Activated T-helper 1 cell treated with anti-CD3 and anti-CD28 coated beads, Interleukin-2, amount 50 U/mL, for 16 hours (primary cell): ENCODE measurements at places on chromosomes 1 and 21.

DNA sequence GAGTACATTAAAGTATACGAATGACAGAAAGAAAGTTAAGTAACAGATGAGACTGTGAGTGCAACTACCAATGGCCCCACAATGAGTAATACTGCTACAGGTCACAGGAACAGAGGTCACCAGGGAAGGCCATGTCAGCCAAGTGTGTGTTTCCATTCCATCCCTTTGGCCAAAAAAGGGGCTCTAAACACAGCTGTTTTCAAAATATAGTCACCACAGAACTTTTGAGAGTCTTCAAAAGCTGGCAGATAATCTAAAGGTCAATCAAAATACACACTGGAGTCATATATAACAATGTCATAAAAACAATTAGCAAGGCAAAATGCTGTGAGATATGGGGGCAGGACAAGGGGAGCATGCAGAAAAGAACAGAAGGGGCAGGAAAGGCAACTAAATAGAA lies 10.2 kb downstream of the USP24 start:
- no peak for DNase-seq

DNA sequence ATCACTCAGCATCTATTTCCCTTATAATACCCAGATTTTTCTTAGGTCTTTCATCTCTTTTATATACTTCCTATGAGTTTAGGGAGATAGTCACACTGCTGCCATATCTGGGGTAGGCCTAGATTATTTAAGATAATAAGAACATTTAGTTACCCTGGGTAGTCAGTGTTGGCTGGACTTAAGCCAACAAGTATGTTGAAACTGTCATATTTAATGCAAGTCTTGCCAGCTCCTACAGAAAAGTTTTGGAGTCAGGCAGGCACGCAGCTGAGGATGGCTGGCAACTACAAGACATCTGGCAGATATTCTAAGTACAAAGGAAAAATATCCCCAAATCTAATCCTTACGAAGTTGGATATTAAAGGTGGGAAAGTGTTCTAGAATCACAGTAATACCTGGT lies 19.2 kb upstream of the DEPDC1 start:
- DNase-seq, result no peak

GRCh38 chr1:48785869-48786268 lies 9.2 kb upstream of the BEND5 start:
- DNase-seq, result no peak

GRCh38 chr1:229339520-229339919 lies 3.3 kb downstream of the CCSAP start:
- DNase-seq, result no peak

DNA sequence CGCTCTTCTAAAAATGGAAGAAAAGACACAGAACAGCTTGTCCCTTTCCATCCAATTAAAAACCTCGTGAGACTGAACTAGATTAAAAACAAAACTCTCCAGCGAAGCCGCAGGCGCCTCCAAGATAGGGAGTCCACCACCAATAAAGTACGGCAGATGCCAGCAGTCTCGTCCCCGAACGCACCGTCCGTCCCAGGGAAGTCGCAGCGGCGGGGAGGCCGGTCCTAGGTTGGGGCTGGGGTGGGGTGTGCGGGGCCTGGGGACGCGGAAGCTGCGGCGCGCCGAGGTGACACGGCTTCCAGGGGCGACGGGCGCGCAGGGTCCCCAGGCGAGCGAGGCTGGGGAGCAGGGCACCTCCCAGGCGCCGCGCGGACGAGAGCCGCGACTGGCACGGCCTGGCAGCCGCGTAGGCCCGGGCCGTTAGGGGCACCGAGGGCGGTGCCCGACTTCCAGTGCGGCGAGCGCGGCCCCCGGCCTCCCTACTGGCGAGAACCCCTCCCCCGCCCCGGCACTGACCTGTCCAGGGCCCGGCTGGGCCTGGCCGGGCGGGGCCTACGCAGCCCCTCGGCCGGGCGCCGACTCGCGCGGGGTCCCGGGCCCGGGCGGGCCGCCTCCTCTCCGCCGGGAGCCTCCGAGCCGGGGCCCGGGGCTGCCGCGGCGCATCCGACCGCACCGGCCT lies 28.3 kb upstream of the A3GALT2 start:
- peak; percentile 14 for DNase-seq

DNA sequence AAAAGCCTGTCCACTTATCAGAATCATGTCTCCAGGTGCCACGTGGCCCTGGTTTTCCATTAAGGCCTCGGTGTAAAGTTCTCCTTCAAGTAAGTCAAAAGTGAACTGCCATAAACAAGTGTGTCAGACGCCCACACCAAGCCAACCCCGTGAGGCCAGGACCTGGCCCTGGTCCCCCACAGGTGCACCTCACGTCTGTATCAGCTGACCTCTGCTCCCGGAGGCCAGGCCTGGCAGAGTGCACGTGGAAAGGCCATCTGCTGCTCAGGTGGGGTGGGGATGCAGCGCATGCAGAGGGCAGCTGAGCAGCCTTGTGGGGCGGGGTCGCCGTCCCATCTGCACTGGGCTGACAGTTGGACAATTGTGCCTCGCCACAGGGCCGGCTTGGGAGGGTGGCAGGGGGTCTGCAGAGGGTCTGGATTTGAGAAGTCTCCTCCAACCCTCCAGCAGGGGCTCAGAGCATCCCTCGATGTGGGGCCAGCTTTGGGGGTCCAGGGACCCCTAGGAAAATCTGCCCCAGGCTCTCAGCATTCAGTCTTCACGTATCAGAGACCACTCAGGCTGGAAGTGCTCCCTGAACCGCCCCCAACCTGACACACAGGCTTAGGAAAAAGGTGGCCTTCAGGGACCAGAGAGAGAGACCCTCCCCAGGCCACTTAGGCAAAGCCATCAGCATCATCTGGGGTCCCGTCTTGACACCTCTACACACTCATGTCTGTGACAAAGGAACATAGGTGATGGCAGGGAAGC lies 3.0 kb downstream of the SLC19A1 start:
- DNase-seq, result no peak

DNA sequence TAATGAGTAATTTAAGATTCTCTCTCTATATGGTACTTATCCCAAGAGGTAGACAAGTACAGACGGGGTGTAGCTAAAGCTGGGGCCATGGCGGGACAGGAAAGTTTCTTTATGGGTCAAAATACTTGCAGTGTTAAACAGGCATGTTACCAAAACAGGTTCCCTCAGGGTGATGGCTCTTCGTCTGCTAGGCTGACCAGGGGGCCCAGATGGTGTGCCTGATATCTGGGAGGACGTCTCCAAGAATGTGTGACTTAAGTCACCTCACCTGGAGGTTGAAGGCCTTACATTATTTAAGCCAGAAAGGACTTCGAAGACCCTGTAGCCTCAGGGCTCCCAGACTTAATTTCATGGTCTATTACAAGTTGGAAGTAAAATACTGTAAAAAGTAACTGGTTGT lies 52.7 kb upstream of the FMOD start:
- DNase-seq, result no peak

GRCh38 chr1:46342677-46343350 lies 2.2 kb downstream of the NSUN4 start:
- no peak for DNase-seq

DNA sequence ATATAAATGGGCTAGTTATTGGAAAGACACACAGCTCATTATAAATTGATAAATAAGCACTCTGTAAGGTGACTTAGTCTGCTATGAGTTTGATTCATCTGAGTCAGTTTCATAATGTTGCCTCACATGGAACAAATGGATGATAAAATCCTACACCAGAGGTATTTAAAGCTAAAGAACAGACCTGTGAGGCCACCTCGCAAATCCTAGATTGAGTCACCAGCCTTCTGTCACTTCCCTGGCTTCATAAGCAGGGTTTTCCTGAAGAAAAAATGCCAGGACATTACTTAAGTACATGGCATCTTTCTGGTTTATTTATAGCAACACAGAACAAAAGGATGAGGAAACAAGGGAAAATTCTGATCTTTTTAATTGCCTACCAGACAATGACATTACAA lies 18.4 kb downstream of the CD2 start:
- no peak for DNase-seq

DNA sequence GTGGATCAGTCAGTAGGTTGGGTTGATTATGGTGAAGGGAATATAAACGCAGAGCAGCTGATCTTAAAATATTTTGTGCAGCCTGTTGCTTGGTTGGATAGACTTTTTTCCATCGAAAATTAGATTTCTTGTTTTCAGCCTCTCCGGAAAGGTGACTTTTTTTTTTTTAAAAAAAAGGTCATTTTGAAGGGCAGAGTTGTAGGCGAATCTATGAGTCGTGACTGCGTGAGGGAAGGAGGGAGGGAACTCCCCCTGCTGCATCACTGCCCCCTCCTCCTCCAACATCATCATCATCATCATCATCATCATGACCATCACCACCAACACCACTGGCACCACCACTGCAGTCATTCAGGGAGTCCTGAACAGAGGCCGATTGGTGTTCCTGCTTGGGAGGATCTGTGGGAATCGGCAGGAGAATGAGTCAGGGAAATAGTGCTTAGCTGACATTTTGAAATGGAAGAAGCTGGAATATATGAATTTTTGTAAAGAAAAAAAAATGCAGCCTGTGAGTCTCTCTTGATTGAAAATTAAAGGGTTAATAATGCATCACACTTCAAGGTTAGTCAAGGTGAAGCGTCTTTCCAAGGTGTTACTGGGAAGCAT lies 1.2 kb downstream of the ATP1B1 start:
- no peak for DNase-seq

GRCh38 chr21:25561668-25562641 lies 45.3 kb downstream of the MRPL39 start:
- DNase-seq, result peak; percentile 78

- DNase-seq, result no peak
These were observed 20.4 kb downstream of the SLC25A33 start for GRCh38 chr1:9559673-9560072.

GRCh38 chr1:47569261-47569660 lies 131.4 kb downstream of the FOXD2 start:
- no peak for DNase-seq

DNA sequence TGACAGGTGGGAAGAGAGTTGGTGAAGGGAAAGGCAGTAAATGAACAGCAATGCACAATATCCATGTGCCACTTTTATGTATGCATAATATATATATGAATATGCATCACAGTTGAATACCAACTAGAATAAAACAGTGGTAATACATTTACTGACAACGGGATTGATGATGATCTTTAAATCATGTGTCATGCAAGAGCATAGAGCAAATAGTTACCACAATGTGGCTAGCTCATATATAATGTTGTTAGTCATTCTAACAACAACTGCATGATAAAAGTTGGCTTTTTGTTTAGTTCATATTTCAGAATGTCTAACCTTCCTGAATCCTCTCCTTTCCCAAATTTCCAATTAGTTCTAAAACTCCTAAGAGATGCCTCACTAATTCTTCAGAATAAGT lies 46.4 kb downstream of the GORAB start:
- DNase-seq, result no peak

DNA sequence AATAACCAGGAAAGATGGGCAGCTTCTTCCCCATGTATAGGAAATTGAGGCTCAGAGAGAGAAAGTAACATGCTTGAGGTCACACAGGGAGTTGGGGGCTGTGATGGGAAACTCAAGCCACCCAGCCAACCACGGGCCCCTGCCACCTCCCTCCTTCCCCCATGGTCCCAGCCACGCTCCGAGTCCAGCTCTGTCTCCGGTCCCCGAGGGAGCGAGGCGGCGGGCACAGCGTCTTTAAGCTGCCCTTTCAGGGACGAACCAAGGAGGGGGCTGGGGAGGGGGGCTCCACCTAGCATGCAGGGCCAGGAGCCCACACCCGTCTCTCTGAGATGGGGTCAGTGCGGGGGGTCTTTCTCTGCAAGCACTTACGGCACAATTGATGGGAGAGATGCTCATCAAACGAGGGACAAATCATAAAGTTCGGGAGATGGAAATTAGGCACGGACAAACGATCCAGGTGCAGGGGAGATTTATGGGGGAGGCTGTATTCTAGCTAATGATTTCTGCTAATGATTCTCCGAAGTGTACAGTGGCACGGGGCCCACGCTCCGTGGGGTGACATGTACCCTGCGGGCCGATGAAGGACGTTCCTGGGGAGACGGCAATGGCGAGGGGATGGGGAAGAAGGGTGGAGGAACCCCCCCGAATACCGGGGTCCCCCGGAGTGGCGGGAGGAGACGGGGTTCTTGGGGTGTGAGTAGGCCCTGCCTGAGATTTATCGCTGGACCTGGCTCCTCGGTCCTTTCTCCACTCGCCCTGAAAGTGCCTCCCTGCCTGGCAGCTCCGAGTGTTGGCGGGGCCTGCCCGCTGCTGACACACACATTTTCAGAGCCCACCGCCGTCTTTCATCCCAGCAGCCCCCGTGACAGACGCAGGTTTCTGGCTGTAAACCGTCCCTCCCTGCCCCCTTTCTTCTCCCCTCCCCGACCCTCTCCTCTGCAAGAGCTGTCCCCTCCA lies 31.2 kb upstream of the CASZ1 start:
- no peak for DNase-seq

DNA sequence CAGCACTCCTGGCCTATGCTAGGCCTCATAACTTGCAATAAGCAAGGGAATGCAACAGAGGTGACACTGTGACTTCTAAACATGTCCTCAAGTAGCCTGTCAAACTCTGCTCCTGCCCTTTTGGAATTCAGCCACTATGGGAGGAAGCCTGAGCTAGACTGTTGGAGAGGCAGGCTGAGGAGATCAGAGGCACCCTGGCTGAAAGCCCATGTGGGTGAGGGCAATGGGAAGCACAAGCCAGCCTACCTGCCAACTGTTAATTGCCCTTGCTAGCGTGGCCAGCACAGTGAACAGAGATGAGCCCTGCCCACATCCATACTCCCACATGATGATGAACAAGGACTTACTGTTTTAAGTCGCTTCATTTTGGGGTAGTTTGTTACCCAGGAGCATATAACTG lies 17.7 kb downstream of the GNB1 start:
- no peak for DNase-seq

DNA sequence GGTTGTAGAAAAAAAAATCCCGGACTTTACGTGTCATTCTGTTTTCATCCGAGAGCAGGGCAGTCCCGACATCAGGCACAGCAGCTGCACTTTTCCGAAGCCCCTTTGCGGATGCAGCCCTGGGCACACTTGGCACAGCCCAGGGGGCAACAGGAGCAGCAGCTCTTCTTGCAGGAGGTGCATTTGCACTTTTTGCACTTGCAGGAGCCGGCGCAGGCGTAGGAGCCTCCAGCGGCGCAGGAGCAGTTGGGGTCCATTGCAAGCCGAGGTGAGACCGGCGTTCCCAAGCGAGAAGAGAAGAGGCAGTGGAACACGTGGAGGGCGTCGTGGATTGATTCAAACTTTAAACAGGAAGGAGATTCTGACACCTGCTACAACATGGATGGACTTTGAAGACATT lies at the start of gene MT1HL1:
TSS of gene MT1HL1 (minus strand) at position 326 of the 400 bp plus-strand sequence. CDS start at position 257, 69 bp downstream.
- DNase-seq, result no peak

GRCh38 chr1:233230011-233230410 lies 65.5 kb downstream of the PCNX2 start:
- no peak for DNase-seq

GRCh38 chr1:94795434-94795833 lies 24.7 kb upstream of the SLC44A3 start:
- DNase-seq, result no peak

GRCh38 chr1:232786845-232787455 lies 18.3 kb upstream of the MAP10 start:
- DNase-seq, result no peak

GRCh38 chr21:32348604-32349332 lies 44.0 kb downstream of the URB1 start:
- no peak for DNase-seq

- DNase-seq, result no peak
These were observed 23.5 kb downstream of the GLIS1 start for GRCh38 chr1:53715478-53715877.

GRCh38 chr21:25708467-25709065 lies 26.1 kb downstream of the ATP5PF start:
- DNase-seq, result peak; percentile 8
